ENCODE measurements at places on chromosomes 5 and 9. TPM values are rescaled to one million over a fixed set of nuclear protein-coding genes. Genes with fewer than 3 reads are reported as not detected.

Gene SLC44A1
- total RNA-seq, result 41.2 TPM

Gene GGTA1
- total RNA-seq, result not detected

Gene TMEM215
- total RNA-seq, result not detected

Gene HMHB1
- not detected for total RNA-seq

Gene CLK4
- 29.3 TPM for total RNA-seq

Measured in Calu3 (cell line).